Activated CD4-positive, alpha-beta T cell treated with anti-CD3 and anti-CD28 coated beads, Interleukin-2, amount 50 U/mL, for 48 hours (primary cell): ENCODE measurements at places on chromosomes 4 and X.
A peak's percentile ranks its signal among the peaks of the same experiment; 100 is the strongest.

GRCh38 chrX:33330798-33331197, 119.4 kb upstream of the DMD start:
- no peak for DNase-seq

DNA sequence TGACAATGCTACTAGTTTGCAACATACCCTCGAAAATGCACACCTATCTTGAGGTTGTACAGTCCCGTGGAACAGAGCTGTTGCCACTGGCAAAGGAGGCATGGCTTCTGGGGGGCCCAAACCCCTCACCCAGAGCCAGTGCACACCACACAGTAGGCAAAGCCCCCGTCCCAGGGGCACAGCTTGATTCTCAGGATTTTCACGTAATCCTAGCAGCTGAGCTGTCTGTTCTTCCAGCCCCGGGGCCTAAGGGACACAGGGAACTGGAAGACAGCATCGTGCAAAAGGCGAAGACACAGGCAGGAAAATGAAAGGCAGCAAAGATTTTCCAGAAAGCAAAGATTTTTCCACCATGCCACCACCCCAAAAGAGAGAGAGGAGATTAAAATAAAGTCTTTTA, 77.2 kb downstream of the JAKMIP1 start:
- no peak for DNase-seq

GRCh38 chr4:79296768-79297428, 29.0 kb downstream of the NAA11 start:
- no peak for DNase-seq

DNA sequence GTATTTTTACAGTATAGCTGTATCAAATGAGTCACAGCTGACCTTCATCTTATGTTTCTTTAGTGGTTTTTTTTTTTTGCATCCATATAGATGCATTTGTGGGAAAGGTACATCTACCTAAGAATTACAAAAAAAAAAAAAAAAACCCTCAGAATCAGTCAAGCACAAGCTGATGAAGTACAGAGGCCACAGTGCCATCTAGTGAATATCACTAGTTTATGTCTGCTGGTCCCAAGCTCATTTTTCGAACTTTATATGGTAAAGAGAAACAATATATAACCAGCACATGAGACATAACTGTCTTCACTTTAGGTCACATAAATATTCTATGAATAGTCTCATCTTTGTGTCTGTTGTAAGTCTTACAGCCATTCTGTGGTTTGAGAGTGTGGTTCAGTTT, 220.1 kb downstream of the DLG3 start:
- DNase-seq: no peak

DNA sequence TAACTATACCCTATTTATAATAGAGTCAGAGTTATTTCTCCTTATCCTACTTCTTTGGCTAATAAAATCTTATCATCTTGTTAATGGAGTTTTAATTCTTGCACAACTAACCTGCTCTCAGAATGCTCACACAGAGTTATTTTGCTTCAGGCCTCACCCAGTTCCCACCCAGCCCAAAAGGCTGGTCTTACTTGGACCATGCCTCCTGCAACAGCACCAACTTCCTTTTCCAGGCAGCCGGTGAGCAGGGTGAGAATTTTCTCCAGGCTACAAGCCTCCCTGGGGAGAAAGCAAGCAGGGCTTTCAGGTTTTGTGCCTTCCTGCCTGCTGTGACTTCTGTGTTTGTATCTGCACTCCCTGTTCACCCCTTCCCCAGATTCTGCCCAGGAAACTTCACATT, 29.1 kb upstream of the BANK1 start:
- DNase-seq: no peak

DNA sequence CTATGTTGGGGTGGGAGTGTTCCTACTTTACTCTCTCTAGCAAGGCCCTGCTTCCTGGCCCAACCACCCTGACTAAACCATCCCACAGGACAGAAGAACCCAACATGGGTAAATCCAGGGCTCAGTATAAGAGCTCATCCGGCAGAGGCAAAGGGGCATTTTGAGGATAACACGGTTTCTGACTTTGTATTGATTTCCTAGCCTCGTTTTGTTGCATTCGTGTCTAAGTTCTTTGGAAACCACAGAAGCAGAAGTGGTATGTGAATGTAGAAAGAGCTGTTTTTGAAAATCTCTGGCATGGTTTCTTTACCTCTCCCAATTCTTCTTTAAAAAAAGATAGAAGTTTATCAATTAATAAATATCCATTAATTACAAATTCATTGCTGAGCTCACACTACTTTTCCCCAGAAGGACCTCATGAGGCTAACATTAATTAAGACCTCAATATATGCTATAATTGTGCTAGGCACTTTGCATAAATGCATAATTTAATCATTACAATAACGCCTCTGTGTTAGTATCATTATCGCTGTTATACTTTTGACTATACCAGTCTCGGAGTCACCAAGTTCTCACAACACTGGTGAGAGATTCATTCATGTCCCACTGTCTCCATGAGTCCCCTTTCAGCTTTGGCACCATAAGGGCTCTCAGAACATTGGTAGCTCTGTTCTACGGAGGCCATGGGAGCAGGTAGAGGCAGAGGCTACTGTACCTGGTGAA, 5.8 kb upstream of the CLNK start:
- DNase-seq: no peak

GRCh38 chrX:104427073-104427472, 138.9 kb upstream of the IL1RAPL2 start:
- DNase-seq: no peak

DNA sequence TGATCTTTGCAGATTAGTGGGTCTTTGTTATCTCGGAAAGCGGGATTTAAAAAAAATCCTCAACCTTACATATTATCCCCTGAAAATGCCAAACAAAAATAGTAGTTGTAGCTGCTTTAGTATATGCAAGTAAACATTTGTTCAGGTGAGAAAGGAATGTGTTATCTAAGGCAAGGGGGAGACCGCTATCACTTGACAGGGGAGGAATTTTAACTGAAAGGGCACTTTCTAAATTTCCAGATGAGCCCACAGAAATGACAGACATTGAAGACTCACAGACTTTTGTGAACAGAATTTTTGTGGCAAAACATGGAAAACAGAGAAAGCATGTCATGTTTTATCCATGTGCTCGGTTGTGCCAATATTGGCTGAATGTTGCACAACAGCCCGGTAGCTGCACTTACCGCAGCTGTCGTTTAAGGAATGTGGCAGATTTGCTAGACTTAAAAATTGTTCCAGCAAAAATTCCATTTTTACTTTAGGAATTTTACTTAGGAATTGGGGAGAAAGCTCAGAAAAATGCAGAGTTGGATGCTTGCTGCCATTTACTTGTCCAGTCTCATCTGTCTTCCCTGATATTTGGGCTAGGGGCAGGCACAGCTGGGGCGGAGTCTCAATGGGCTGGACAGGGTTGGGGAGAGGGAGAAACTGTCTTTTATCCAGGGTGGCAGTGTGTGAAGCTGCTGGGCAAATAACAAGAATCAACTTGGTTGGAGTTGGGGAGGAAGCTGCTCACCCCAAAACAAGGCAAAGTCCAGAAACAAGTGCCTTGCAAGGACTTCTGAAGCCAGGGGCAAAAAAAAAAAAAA, 94.6 kb upstream of the RPS6KA3 start:
- DNase-seq: no peak

DNA sequence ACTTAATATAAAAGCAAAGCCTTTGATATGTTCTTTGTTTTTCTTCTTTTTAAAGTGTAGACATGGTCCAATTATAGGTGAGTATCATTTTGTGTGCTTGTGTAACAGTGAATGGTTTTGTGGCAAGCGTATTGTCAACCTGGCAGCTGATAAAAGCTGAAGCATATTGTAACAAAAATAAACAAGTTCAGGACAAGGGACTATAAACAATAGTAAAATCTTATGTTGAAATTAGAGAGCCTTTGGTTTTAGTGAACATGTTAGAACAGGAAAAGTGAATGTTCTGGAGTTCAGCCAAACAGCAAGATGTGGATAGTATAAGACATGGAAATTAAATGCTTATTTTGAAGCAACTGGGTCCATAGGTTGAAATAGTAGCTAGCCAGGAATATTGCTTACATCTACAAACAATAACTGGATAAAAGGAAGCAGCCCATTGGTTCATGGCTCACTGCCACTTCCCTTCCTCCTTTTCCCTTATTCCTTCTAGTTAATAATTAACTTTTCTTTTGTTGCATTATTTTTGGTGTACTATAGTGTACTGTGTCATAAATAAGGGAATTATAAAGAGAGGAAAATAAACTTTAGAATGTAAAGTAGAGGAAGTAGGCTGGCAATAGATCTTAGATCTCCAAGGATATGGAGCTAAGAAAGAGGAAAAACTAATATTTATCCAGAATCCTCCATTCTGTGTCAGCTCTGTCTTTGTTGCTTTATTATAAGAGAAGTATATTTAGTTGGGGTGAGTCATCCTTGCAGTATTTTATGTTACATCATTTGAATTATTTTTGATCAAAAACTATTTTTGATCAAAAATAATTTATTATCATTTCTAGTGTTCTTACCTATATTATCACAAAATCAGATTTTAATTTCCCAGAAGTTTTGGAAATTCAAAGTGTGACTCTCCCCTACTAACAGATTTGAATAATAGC, 65.6 kb downstream of the MRPL1 start:
- DNase-seq: no peak

GRCh38 chr4:53722110-53722509, 130.8 kb upstream of the LNX1 start:
- DNase-seq: no peak

DNA sequence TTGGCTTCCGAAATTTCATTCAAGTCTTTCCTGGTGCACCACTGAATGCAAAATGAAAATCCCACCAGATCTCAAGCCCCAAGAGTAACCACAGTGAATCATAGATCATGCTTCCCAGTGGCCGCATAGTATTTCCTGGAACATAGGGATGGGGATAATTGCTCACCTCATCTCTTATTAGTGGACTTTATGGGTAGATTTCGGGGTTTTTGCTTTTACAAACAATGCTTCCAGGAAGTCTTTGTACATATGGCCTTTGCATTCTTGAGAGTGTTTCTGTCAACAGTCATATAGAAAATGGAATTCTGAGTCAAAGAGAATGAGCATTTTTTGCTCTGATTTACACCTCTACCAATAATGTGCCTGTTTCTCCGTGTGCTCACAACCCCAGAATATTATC, 53.4 kb downstream of the PPEF2 start:
- DNase-seq: no peak

DNA sequence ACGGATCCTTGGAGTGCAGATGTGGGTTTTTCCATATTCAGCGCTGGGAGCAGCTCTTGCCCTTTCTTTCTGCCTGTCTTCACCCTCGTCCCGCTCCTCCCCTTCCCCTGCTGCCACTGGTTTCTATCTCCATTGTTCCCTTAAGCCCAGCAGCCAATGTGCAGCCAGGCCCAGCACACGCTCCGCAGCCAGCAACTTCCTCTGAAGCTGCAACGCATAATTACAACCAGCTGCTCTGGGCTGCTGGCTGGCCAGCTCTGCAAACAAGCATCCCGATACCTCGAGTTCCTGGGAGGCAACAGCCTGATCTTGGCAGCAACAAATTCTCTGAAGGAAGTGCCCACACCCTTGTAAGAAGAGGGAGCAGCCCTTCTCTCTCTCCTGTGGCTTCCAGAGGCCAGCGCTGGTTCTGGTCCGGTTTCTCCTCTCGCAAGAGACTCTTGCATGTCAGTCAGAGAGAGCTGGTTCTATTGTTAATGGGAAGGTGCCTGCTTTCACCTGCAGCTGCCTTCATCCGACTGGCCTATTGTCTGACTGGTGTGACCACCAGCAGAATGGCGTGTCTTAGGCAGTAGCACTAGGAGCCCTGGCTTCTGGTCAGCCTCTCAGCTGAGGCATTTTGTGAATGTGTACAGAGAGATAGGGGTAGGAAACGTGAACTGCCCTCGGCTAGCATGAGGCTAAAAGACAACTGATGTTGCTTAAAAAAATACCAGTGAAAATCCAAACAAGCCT, 83.8 kb upstream of the MAML3 start:
- no peak for DNase-seq

GRCh38 chr4:25450491-25450901, 73.4 kb downstream of the ANAPC4 start:
- no peak for DNase-seq

- DNase-seq: no peak
Measured at GRCh38 chr4:181550381-181550780, 692.8 kb upstream of the TENM3 start.

DNA sequence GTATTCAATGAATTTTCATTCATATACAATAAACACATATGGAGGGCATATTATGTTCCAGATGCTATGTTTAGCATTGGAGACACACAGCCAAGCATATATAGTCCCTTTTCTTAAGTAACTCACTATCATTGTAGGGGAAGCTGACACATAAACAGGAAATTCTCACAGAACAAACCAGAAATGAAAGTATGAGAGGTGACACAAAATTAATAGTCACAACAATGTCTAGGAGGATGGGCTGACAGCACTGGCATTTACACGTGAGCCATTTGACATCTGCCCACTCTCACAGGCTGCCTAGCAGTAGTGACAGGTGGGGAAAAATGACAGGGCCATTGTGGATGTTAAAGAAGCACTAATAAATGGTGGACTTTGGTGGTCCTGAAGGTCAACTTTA, 2.6 kb upstream of the CNOT6L start:
- DNase-seq: no peak

DNA sequence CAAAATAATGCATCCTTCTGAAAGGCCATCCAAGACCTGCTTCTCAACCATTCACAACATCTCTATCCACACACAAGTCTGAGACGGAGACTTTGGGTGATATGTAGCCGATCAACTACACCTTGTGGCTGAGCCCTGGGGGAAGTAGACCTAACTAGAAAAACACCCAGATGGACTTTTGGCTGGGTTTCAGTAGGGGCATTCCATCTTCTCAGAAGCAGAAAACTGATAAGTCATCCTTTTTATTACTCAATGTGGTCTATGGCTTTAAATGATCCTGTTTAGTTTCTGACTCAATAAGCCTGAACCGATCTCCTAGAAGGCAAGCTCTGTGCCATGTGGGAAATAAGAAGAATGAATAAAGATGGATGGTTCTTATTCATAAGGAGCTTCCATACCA, 82.5 kb upstream of the AFF2 start:
- DNase-seq: no peak

DNA sequence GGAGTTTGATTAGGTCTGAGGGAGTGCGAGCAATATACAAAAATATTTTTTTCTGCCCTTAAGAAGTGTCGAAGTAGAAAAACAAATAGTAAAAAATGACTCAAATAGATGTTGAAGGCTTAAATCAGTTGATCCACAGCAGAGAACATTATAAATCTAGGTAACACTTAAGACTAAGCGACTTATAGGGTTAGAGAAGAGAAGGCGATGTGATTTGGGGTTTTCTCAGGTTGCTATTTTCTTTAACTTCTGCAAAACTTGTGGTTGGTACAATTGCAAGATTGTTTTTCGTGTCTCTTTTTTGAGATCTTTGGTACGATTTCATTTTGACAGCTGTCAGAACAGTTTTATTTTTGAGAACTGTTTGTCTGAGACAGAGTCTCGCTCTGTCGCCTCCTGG, 1479.5 kb downstream of the PCDH7 start:
- DNase-seq: no peak

- peak; percentile 85 for DNase-seq
Measured at GRCh38 chr4:75672461-75673026, 667 bp downstream of the G3BP2 start.

DNA sequence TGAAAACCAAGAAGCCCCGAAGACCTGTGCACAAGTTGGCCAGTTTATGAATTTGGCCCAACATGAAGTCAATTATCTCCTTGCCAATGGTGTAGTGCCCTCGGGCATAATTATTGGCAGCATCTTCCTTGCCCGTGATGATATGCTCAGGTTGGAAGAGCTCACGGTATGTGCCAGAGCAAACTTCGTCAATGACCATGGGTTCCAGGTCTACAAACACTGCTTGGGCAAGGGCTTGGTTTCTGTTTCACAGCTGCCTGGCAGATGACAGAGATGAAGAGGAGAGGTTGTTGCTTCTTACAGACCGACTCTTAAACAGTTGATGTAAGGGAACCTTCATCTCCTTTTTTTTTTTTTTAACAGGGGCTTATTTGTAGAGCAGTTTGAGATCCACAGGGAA, 135.6 kb upstream of the PLS3 start:
- DNase-seq: no peak
